ENCODE measurements at places on chromosomes 4 and X. TPM values are rescaled to one million over a fixed set of nuclear protein-coding genes. Genes with fewer than 3 reads are reported as not detected.

CFAP47 gene
- total RNA-seq: not detected

TMEM175 gene
- total RNA-seq: 5.6 TPM

TMEM35A gene
- 14.4 TPM for total RNA-seq

HMGN5 gene
- total RNA-seq: 2.0 TPM

FAM47A gene
- not detected for total RNA-seq

DOK7 gene
- total RNA-seq: not detected

EIF2S3 gene
- total RNA-seq: 349 TPM

SPANXN3 gene
- total RNA-seq: not detected

METTL14 gene
- total RNA-seq: 27.5 TPM

HTATSF1 gene
- total RNA-seq: 37.5 TPM

PAGE2 gene
- not detected for total RNA-seq

PDZD4 gene
- total RNA-seq: 0.09 TPM

NUDT10 gene
- 0.63 TPM for total RNA-seq

NR3C2 gene
- total RNA-seq: 4.7 TPM

MTNR1A gene
- not detected for total RNA-seq

STATH gene
- not detected for total RNA-seq

TRIM75 gene
- total RNA-seq: not detected

TXK gene
- 0.25 TPM for total RNA-seq

GJB1 gene
- total RNA-seq: not detected

AMBN gene
- not detected for total RNA-seq

KLB gene
- not detected for total RNA-seq

CT45A10 gene
- not detected for total RNA-seq

TCEAL6 gene
- not detected for total RNA-seq

ANKRD17 gene
- 64.4 TPM for total RNA-seq
